ENCODE measurements at places on chromosomes 3 and 15.

DNA sequence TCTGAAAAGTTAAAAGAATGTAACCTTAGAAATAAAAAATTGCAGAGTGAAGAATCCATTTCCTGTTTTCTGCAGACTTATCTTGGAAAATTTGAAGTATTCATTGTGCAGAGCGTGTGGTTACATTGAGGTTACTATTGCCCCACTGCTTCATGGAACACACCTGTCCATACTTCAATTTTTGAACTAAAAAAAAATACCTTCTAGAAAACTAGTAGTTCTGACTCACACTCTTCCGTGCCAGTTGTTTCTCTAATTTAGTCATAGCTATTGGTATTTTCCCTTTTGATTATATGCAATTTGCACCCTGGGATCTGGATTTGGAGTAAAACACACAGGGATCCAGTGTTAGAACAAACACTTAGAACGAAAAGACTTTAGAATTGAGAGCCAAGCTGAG, 111.8 kb upstream of the LYSMD4 start:
- peak; percentile 20 for DNase-seq

DNA sequence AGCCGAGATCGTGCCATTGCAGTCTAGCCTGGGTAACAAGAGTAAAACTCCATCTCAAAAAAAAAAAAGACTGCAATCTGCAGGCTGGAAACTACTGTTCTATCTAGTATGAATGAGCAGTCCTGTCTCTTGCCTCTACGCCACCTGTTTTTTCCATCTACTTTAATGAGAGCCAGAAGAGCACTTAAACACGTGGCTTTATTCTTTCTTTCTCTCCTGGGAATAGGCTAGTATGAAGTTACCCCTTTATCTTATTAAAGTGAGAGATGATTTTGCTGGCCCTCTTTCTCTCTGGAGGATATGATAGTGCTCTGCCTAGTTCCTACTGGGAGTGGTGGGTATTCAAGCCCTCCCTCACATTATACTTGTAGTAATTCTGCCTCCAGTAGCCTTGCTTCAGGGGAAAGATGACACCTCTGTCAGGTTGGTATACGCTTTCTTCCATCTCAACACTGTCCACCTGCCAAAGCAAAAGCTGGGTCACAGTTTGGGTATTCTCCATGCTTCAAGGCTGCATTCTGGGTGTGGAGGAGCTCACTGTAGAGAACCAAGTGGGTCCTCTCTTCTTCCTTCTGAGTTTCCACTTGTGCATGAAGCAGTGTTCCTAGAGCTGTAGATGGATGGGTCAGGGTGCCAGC, 17.8 kb downstream of the MAPKBP1 start:
- DNase-seq, result no peak

DNA sequence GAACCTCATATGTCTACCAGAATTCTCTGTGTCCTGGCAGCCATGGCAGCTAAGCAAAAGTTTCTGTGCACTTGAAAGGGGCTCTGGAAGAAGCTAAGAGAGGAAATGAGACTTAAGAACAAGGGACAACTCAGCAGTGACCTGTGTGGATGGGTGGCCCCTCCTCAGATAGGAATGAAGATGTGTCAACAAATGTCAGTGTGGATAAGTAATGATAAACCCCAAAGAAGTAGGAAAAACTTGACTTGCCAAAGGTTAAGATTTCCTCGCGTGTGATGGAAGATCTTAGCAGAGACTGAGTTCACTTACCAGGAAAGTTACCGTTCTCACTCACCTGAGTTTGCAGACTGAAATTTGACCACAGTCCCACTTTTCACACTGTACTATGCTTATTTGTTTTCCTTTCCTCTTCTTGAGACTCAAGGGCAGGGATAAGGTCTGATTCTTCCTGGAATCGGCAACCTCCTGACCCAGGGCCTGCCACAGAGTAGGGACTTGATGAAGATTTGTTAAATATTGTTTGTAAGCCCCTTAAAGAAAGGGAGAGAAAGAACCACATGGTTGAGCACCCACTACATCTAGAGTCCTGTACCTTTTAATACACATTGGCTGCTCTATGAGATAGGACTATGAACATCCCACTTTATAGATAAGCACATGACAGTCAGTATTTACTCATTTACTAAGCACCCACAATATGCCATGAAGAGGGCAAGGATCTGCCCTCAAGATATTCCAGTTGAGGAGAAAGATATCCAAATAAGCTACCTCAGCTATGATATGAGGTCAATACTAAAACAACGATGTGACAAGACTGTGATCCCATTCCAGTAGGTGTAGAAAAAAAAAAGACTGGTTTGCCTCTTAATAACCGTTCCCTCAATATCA, 7.3 kb upstream of the HRH1 start:
- no peak for DNase-seq

DNA sequence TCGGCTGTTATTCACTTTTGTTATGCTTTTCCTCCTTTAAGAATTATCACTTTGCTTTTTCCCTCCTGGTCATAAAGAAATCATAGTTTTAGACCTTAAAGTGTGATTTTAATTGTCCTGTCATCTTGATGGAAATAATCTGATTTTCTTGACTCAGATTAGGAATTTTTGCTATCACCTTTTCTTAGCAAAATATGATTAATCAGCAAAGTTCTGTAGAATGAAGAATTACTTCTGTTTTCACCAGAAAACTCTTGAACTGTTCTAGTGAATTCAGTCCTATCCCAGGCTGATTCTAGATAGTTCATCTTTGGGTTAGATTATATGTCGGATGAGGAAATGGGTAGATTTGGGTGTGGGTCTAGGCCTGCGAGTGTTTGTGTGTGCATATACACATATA, 12.2 kb downstream of the CMSS1 start:
- no peak for DNase-seq

- no peak for DNase-seq
Observed at GRCh38 chr15:28017423-28017924, 81.6 kb downstream of the OCA2 start.

- no peak for DNase-seq
Observed at GRCh38 chr15:45120081-45120972, 6.2 kb downstream of the DUOXA2 start.

DNA sequence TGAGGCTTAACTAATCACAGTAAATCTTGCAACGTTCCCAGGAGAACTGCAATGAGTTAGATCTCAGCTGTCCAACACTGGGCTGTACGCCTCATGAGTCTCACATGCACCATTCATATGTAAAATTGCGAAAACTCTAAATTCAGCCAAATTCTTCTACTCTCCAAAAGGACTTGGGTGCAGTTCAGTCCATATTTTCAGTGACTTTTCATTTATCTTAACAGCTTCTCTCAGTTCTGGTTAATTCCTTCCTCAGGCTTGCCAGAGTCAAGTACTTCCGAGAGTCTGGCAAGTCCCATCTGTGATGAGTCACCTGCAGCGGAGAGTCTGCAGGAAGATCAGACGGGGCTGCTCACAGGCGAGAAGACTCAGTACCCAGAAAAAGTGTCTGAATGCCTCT, 11.5 kb downstream of the CCDC80 start:
- peak; percentile 78 for DNase-seq

DNA sequence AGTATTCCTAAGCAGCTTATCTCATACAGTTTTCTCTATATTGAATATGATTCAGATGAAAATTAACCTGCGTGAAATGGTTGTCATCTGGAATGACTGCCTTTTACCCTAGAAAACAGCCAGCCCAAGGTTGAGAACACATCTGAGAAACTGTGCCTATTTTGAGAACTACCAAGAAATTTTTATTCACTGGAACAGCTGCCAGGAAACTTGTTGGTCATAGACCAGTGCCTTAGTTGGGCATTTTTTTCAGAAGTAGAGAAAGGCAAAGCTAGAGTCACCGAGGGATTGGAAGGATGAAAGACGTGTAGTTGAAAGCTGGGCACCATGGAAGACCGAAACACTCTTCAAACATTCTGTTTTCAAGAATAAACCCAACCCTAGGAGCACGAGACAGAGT, 277.1 kb downstream of the LPP start:
- DNase-seq, result no peak

GRCh38 chr15:43127752-43128151, 5.6 kb upstream of the TMEM62 start:
- DNase-seq, result no peak

DNA sequence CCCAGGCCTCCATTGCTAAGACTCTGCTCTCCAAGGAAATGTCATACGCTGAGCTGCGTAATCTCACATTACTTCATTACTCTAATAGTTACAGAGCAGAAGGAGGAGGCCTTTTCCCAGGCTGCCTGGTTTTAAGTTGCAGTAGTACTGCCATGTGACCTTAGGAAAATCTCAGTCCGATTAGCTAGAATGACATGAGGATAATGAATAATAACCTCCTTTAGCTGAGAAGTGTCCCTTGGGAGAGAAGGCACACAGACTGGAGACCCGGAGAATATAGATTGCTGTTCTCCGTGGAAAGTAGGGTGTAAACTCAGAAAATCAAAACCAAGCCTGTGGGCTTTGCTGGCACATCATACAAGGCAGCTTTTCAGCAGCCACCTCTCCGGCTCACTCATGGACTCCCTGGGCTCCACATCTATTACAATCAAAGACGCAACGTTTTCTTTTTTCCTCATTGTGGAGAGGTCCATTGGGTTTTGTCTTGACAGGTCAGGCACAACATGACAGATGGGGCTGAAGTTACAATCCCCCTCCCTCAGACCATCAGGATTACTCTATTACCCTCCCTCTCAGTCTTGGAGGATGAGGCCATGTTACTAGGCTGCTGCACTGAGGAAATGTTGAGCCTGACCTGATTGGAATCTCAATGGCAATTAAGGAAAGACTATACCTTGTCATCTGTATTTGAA, 134.8 kb upstream of the MB21D2 start:
- no peak for DNase-seq

DNA sequence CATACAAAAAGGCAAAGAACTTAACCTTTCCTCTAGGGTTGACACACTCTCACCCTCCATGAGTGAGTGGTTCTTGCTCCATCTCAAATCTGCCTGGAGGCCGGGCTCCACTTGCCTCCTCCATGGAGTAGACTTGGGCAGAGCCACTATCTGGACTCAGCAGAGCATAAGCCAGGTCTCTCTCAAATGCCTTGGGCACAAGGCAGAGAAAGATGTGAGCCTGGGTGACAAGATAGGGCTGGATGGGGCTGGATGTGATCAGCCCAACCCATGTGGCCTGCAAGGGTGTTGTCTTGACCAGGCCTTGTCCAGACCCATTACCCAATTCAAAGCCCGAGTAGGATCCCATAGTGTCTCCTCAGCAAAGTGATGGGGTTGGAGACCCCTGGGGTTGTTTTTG, 4.2 kb upstream of the RPL29 start:
- no peak for DNase-seq

- no peak for DNase-seq
Observed at GRCh38 chr3:65186268-65186667, 498.5 kb upstream of the ADAMTS9 start.

DNA sequence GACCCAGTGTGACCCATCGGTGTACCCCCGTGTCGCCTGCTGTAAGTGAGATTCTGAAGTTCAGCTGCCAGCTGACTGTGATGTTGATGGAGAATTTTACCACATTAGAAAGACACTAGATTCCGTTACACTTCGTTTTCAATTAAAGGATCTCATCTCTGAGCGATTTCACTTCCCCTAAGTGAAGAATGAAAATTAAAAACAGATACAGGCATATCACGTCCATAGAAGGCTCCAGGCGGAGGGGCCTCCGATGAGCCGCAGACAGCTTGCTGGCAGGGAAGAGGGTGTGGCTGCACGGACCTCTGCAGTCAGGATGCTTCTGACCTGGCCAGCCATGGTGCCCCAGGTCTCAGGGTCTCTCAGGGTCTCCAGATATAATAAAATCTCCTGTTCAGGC, 6.6 kb upstream of the CPN2 start:
- no peak for DNase-seq

- DNase-seq, result no peak
Observed at GRCh38 chr3:65999606-66000005, 39.1 kb downstream of the MAGI1 start.

GRCh38 chr15:59119625-59120024, 14.7 kb downstream of the CCNB2 start:
- no peak for DNase-seq

DNA sequence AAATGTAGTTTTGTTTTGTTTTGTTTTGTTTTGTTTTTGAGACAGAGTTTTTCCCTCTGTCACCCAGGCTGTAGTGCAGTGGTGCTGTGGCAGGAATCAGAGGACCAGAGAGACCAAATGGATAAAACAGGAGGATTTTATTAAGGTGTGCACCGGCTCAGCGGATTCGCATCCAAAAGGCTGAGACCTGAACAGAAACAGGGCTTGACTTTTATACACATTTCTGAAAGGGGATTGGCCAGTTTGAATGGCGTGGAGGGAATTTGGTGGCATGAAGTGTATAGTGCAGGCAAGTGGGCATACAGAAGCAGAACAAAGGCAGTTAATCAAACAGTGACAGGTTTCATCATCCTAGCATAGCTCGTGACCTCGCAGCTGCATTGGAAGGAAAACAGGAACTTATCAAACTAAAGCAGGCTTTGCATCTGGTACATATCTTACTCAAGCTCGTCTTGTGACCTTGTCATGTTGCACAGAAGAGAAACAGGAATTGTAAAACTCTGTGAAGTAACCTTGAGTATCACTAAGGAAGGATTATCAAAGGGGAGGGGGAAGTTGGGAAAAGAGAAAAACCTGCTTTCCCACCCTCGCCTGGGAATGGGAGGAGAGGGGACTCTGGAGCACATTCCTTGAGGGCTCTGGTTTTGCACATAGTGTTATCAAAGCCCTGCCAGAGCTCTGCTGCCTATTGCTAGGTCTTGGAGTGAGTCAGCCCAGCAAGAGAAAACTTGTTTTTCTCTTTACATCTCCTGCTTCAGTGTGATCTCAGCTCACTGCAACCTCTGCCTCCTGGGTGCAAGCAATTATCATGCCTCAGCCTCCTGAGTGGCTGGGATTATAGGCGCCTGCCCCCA, 38.5 kb downstream of the C3orf62 start:
- no peak for DNase-seq

DNA sequence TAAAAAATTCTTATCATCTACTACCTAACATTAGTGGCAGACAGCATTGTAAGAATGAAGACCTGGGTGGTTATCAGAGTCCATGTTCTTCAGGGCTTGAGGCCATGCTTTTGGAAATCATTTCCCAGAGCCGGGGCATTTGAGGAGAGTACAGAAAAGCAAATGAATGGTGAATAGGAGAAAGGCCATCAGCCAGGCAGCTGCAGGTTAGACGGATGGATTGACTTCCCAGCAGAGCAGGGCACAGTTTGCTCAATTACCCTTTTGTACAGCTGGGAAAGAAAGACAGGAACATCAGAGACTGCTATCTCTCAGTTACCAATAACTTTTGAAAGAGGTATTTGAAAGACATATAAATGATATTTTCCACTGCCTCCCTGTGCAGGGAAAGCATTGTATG, 135.6 kb downstream of the ALCAM start:
- DNase-seq, result no peak

- DNase-seq, result peak; percentile 98
Observed at GRCh38 chr3:12508291-12508700, 24.0 kb downstream of the TSEN2 start.

DNA sequence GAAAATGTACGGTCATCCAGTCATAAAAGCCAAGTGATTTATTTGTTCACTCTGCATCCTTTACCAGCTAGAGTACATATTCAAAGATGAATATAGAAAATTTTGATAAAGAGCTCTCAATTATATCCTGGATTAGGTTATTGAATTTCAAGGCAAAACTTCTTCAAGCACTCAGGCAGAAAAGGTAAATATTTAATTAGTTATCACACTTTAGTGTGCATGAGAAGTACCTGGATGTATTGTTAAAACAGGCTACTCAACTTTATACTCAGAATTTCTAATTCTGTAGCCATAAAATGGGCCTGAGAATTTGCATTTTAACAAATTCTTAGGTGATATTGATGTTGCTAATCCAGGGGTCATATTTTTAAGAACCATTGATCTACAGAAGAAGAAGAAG, 45.3 kb downstream of the ILDR1 start:
- DNase-seq, result no peak

- DNase-seq, result no peak
Observed at GRCh38 chr3:48219543-48219942, 3.8 kb upstream of the CAMP start.

Measured in non-pigmented ciliary epithelial cell (primary cell).